NCI-H345 (cell line): ENCODE measurements at places on chromosomes 4 and X.

- DNase-seq = peak; percentile 25
Observed at GRCh38 chrX:49001521-49002090, 458 bp downstream of the GRIPAP1 start.

- no peak for DNase-seq
Observed at GRCh38 chrX:154327038-154327820, 31.6 kb downstream of the TKTL1 start.

- peak; percentile 29 for DNase-seq
Observed at GRCh38 chr4:27278615-27279375, 418.2 kb downstream of the STIM2 start.

DNA sequence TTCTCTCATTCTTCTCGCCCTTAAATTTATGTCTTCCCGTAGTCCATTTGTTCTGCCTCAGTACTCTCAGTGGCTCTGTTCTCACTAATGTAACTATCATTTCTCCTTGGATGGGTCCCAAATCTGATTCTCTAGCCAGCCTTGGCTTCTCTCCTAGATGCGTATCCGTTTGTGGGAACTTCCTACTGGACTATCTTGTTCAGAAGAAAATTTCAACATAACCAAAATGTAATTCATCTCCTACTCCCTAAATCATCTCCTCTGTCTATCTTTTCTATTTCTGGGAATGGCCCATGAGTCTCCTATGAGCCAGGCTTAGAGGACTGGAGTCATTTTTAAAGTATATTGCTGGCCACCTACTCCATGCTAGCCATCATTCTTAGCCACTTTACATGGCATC, 4.4 kb upstream of the C4orf36 start:
- no peak for DNase-seq

GRCh38 chrX:45750639-45751038, 550.0 kb upstream of the DIPK2B start:
- DNase-seq = no peak
